RCC 7860 (cell line): ENCODE measurements at places on chromosomes 2 and 18.
A peak's percentile ranks its signal among the peaks of the same experiment; 100 is the strongest.

DNA sequence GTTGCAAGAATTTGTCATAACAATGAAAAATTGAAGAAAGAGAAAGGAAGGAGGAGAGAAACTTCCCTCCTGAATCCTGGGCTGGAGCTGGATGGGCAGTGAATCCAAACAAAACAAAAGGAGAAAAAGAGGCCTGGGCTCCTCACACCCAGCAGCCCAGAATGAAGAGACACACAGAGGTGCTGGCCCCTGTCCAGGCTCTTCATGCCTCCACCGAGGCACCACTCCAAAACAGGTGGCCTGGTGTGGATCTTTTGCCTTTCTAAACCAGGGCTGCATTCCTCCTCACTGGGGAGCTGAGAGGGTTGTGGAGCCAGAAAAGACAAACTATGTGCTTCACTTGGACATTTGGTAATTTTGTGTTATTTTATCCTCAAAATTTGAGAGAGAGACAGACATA lies 76.0 kb downstream of the FAM124B start:
- no peak for DNase-seq

DNA sequence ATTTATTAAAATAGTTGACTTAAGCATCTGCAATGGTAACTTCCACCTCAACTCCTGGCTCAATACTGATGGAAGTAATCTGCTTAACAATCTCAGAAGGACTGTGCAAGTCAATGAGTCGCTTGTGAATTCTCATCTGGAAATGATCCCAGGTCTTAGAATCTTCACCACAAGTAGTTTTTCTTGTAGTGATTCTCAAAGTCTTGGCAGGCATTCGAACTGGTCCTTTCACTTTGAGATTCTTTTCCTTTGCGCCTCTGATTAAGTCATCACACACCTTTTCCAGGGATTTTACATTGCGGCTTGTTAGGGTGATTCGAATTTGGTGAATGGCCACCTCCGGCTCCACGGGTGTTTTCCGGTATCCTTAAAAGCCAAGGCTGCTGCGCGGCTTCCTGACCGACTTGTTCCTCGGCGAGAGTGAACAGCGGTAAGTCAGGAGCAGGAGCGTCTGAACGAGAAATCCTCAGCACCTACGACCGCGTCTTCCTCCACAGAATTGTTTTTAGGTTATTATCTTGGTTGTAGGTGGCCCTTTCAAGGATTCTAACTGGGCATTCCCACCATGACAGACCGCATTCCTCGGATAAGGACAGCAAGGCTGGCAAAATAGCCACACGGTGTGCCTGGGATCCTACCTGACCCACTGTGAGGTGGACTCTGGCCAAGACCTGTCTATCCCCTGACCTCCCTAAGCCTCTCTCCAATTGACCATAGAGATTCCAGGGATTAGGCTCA lies 23.8 kb upstream of the SLC20A1 start:
- DNase-seq = peak; percentile 35

DNA sequence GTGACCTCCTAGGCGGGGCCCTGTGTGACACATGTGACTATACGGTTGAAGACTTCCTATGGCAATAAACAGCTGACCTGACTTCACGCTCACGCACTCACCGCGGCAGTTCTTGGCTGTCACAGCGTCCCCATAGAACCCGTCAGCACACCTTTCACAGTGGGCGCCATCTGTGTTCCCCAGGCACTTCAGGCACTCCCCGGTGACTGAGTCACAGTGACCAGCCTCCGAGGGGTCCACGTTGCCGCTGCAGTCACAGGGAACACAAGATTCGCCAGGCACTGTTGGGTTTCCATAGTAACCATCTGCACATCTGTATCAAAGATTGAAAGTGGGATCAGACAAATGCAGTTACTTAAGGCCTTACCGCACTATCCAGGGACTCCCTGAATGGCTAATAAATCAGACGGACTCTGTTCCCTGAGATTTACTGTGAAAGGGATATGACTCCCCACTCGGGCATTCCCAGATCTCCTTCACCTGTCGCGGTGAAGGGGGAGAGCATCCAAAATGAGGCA lies 94.5 kb downstream of the LAMA1 start:
- no peak for DNase-seq

- DNase-seq = no peak
These were observed 197.4 kb downstream of the NBAS start for GRCh38 chr2:15363734-15364133.

GRCh38 chr2:105708697-105709096 lies 36.0 kb upstream of the NCK2 start:
- no peak for DNase-seq

DNA sequence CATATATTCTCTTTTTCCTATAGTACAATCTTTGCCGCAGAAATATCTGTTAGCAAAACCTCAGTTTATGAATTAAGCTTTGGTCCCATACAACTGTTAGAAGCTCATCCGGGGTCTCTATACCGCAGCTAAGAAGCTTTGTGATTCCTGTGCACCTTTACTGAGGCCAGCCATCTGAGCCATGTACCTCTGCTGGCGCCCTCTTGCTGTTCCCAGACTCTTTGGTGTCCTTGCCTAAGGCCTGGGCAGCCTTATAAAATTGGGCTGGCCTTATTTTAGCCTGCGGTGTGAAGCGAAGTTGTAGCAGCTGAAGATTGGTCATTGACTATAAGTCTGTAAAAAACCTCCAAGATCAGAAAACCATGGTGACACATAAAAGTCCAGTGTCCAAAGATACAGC lies 1135.1 kb upstream of the CHAC2 start:
- DNase-seq = no peak
